Fibroblast of gingiva (primary cell): ENCODE measurements at places on chromosomes 1 and 21.

GRCh38 chr1:41240781-41241353 lies 1.2 kb downstream of the SCMH1 start:
- DNase-seq, result no peak

- no peak for DNase-seq
Measured at GRCh38 chr1:18192182-18192581, 84.6 kb downstream of the IGSF21 start.

DNA sequence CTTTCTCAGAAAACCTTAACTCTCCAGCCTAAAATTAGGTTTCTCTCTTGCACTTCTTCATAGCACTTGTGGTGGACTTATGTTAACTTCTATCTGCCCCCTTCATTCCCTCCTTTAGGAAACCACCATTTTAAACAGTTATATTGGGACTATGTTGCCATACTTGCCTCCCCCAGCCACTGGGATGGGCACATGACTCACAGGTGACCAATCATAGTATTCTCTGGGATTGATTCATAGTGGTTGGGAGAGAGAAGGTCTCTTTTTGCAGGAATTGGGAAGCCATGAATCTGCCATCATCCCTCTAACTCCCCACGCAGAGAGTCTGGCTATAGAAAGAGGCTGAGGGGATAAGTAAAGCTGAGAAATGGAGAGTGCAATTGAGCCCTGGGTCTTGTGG lies 50.4 kb upstream of the NRDC start:
- no peak for DNase-seq

- no peak for DNase-seq
Measured at GRCh38 chr1:87473203-87473661, 144.6 kb downstream of the LMO4 start.

- no peak for DNase-seq
Measured at GRCh38 chr1:162010175-162010506, 13.5 kb downstream of the OLFML2B start.

DNA sequence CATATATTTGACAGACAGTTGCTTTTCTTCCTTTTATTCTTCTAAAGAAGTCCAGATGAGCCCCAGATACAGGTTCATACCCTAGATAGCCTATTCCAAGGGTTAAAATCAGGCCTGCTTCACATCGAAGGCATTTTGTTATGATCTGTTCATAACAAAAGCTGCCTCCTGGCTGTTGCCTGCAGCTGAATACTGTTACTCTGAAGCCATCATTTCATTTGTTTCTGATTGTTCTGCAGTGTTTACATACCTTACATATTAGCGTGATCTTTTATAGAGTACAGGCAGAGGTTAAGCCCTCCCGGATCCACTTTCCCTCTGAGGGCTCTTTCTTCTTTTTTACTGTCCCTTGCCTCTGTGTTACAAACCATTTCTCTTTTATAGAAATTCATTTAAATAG lies 219.0 kb upstream of the HOOK1 start:
- DNase-seq, result peak; percentile 81

- DNase-seq, result no peak
Measured at GRCh38 chr1:36851595-36851994, 182.7 kb downstream of the GRIK3 start.

GRCh38 chr1:183807549-183808168 lies 2.7 kb downstream of the RGL1 start:
- DNase-seq, result peak; percentile 61

DNA sequence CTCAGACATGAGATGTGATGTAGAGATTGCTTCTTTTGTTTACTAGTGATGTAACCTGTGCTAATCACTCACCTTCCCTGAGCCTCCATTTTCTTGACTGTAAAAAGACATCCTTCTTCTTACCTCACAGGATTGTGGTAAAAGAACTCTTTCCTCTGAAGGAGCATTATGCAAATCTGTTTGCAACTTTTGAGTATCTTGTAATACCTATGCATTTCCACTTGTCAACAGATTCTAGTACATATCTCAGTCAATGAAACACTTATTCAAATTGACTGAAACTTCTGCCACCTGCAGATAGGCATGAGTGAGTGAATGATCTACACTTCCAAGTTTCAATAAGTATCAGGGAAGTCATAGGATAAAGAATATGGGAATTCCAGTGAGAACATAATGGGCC lies 174.7 kb downstream of the HHIPL2 start:
- no peak for DNase-seq

GRCh38 chr1:230536641-230537155 lies 105.6 kb upstream of the COG2 start:
- no peak for DNase-seq

DNA sequence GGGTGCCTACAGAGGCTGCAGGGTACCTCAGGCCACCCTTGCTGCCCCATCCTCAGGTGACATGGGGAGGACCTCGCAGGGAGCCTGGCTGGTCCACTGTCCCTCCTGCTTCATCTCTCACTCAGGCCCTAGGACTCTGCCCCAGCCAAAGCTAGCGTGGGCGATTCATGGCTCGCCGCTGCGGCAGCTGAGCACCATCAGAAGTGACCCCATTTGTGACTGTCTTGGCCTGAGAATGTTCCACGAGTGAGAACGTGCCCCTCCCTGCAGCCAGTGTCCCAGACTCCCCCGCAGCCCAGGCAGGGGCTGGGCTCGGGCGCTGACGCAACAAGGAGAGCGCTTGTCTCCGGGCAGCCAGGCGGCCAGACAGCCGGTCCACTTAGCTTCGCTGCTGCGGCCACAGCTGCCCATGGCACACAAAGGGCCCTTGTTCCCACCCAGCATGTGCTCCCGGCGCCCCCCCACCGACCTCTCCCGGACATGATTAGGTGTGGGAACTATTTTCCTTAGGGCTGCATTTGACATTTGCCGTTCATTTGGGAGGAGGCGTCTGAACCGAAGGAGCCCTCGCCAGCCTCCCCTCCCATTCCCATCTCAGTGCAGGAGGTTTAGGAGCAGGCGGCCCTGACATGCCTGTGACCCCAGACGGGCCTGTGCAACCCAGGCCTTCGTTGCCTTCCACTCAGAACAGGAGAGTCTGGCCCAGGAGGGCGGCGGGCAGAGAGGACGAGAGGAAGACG lies 19.3 kb upstream of the POFUT2 start:
- peak; percentile 43 for DNase-seq

GRCh38 chr1:61043010-61043820 lies 39.1 kb upstream of the NFIA start:
- peak; percentile 70 for DNase-seq

DNA sequence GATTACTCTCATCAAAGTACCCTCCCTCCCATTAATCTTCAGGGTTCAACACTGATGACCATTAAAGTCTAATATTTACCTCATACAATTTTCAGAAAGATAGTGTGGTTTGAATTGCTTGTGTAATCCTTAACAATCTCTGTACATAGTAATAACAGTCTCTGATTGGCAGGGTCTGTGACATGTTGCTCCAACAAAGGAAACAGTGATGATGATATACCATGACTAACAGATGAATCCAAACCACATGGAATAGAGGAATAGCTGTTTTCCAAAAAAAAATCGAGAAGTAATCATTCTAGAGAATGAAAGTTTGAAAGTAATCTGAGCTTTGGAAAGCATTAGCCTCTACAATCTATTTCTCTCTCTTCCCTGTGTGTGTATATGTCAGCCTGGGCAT lies 610.1 kb upstream of the NEGR1 start:
- DNase-seq, result peak; percentile 13

DNA sequence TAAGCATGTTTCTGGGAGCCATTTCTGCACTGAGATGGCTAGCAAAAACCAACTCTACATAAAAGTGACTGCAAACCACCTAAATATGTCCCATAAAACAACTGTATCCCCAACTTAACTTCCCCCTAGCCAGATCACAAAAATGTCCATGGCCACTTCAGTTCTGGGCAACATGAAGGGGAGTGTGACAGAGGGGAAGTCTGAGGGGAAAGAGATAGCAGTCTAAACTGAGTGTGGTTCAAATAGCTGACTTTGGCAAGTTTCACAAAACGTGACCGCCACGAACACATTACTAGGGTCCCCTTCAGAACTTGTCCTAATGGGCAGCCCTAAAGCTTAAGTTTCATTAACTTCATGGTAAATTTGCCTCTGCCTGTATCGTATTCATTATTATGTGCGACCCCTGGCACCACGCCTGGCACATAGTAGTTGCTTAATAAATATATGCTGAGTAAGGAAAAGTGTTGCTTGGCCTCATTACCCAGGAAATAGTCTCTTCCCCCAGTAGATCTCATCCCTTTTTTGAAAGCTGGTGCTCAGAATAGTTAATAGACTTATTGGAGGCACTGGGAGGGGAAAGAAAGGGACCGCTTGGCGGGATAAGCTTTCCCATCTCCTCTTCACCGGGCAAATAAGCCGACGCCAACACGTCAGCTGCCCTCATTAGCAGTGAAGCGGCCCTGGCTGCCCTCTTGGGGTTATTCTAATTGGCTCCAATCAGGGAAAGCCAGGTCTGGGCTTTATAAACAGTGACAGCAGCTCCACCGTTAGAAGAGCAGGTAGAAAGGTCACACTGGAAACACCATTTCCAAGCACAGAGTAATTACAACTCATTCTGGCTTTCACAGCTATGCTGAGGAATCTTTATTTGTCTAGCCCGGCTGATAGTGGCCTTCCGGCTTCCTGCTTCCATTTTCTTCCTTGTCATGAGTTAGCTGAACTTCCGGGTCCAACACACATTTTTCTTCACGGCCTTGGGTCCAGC lies 122.1 kb downstream of the LRIG2 start:
- DNase-seq, result no peak

DNA sequence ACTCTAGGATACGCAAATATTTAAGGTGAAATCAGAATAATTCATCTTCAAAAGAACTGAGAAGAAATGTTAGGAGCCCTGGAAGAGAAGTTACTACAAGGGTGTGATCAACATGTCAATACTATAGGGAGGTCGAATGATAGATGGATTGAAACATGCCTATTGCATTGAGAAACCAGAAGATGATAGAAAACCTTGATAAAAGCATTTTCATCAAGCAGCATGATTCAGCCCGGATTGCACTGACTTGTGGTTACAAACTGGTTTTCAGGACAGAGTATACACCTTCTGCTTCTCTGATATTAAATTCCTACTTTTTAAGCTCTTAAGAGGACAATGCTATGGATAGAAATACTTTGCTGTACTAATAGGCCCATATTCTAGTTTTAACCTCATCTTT lies 164.2 kb downstream of the FMN2 start:
- DNase-seq, result no peak

DNA sequence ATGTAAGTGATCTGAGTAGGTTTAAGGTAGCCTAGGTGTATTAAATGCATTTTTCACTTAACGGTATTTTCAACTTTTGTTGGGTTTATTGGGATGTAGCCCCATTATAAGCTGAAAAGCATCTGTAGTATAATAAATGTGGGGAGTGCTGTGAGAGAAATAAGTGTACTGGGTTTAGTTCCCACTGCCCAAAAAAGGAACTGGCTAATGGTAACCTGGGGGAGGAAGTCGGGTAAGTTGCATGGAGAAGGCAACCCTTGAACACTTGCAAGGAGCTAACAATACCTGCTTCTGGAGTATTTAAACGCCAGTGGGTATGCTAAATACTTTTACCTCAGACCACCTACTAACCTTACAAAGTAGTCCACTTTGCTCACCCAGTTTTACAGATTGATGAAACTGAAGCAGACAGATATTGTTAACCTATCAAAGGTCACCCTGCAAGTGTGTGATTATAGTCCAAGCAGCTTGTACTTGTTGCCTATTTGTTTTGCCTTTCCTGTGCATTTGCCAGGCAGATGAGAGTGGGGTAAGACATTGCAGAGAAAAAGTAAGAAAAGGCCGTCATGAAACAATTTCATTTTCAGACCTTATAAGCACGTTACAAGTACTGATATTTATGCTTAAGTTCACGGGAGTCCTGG lies 7.6 kb upstream of the SHISA4 start:
- DNase-seq, result no peak

GRCh38 chr1:230074270-230074669 lies 7.2 kb downstream of the GALNT2 start:
- DNase-seq, result no peak

DNA sequence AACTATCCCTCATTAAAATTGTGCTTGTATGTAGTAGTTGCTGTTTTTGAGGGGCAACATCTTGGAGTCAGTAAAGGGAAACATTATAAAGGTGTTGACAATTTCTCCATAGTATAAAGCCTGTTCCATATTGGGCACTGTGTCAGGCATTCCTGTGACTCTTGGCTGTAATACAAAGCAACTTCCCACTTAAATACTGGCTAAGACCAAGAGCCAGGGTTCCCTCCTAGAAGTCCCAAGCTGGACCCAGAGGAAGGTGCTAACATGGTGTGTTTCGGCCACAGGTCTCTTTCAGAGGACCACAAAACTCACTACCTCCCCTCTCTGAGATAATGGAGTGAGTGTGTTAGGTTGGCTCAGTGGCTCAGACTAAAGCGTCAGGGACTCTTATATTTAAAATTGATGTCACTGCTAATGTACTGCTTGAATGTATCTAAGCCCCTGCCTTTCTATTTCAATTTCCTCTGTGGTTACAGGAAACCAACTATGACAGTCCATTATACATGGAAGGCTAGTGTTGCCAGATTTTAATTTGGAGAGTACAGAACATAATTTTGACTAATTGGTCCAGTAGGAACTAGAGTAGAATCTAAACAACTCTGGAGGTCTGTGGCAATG lies 74.7 kb upstream of the RGL1 start:
- DNase-seq, result no peak

- peak; percentile 95 for DNase-seq
Measured at GRCh38 chr1:39501666-39502065, 10.2 kb downstream of the BMP8A start.

DNA sequence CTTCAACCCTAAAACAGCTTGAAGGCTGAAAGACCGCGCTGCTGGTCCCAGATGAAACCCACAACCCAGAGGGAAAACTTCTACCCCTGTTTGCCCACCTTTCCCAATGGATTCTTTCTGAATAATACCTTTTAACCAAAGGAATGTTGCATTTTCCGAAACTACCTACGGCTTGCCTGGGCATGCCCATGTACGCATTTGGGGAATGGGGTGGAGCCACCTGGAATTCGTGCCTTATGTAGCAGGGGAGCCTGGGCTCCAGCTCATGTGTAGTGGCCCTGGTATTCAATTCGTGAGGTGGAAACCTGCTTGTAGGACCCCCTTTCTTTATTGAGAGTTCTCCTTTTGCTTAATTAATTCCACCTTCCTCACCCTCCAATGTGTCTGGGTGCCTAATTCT lies 256.6 kb upstream of the RGS18 start:
- no peak for DNase-seq

DNA sequence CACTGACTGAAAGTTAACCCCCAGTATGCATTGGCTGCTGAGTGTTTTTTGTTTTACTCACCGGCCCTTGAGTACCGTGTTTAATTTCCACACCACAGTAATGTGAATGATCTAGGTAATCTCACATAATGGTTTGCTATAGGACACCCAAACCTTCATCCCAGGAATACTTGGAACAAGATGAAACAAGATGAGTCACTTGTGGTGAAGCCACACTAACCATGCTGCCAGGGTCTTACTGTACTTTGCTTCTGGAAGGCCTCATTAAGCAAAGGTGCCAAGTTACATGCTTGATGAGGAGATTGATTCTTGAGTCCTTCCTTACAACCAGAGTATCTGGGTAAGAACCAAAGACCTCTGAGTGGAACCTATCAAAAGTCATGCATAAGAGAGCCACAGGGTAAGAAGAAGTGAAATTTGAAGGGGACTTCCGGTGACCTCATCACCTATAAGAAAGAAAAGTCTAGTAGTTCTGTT lies 163.3 kb downstream of the NRIP1 start:
- DNase-seq, result no peak
